Ammon's horn (tissue), 1 donor: ENCODE measurements at places on chromosomes 12 and 14.

- peak; percentile 35 for DNase-seq
These were observed at the start of gene IKZF4 for GRCh38 chr12:56020423-56021184. IKZF4 (plus strand) TSS chr12:56021043; CDS start chr12:56021494, 451 bp downstream.

- no peak for DNase-seq
These were observed at the start of gene CEP170B for GRCh38 chr14:104865081-104865630. CEP170B (plus strand) TSS chr14:104865268; CDS start chr14:104868451, 3,183 bp downstream.

DNA sequence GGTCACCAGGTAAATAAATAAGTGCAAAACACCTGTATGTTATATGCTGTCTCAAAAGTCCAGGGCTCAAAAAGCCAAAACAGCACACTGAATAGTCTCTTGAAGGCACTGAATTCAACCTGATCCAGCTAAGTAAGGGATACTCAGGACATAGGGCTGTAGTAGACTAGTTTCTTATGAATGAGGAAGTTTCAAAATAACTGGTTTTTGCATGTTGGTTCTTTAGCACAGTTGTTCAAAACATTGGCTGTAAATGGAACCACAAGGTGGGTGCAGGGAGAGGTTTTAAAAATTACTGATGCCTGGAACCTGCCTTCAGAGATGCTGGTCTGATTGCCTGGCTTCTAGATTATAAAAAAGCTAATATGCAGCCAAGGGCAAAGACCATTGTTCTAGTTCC lies 34.1 kb downstream of the NDUFA12 start:
- DNase-seq, result no peak

GRCh38 chr12:106189341-106189740 lies 50.6 kb upstream of the NUAK1 start:
- DNase-seq, result no peak

- DNase-seq, result peak; percentile 65
These were observed 8.7 kb downstream of the KRT71 start for GRCh38 chr12:52543985-52544883.

DNA sequence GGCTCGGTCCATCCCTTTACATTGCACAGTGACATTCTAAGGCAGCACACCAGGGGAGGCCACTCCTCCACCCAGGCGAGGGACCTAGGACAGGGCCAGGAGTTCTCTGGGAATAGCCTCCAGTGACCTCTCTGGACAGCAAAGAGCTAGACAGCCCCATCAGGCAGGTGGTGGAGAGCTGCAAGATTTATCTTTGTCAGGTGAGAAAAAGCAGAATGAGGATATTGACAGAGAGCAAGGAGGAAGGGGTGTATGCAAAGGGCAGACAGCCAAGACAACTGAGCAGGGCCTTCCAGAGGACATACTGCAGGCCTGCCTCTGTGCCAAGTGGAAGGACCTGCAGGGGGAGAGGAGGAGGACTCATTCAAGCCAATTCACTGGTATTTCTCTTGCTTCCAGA lies 112.4 kb upstream of the MAX start:
- DNase-seq, result no peak

DNA sequence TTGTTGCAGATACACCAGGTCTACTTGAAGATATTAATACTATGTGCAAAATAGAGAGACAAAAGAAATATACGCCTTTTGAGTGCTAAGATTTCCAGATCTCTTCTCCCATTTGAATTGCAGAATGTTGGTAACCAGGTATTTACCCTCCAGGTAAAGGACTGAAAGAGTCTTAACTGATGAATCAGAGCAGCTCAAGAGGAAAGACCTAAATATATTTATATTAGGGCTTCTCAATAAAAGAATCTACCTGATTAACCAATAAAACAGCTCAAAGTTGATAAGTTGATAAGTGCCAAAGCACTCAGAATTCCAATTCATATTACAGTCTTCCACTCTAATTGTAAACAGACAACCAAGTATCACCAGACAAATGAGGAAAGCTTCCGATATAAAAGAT lies 59.2 kb downstream of the ZNF641 start:
- no peak for DNase-seq

GRCh38 chr12:92065639-92066038 lies 80.0 kb downstream of the BTG1 start:
- DNase-seq, result no peak

- no peak for DNase-seq
These were observed 1679.9 kb upstream of the FLRT2 start for GRCh38 chr14:83850092-83850491.

DNA sequence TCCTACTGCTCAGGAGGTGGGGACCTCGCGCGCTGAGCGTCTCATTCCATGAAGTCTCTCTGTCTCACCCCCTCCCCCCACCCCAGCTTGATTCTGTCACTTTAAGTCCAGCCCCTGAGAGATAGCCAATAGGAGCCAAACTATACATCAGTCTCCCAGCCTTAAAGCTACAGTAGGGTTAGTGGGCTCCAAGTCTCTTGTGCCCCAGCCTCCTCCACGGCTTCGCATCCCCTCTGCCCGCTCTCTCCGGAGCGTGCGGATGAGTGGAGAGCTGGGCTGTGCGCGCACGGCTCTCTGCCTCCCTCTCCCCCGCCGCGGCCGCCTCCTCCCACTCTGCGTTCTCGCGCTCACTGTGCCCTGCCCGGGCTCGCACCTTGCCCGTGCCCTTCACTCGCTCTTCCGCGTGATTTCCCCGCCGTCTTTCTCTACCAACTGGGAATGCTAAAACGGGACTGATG lies at the start of gene ESRRB:
Gene ESRRB, plus strand, starts transcription at position 191 of the 458 bp plus-strand sequence. Its CDS starts 265 bp downstream, at position 456.
- no peak for DNase-seq

- DNase-seq, result no peak
These were observed 148.8 kb downstream of the PLXNC1 start for GRCh38 chr12:94297096-94297699.

- no peak for DNase-seq
These were observed 8.2 kb downstream of the IPO8 start for GRCh38 chr12:30687265-30687986.

- DNase-seq, result no peak
These were observed 368.3 kb downstream of the ADGRD1 start for GRCh38 chr12:131321988-131322387.

DNA sequence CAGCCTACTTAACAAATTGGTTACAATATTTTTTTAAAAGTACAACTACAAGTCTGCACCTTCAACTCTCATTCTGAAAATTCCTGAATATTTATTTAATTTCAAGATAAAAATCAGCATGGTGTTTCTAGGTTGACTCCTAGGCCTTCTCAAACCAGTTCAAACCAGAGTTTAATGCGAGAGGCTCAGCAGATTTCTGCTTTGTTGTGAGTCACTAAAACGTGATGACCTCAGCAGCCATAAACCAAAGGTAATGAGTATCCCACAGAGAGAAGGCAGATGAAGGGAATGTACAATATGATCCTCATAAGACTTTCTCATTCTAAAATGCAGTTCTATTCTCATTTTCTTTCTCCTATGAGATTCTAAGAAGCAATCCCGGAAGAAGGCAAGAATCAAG lies 1.5 kb downstream of the PRDM4 start:
- DNase-seq, result no peak

DNA sequence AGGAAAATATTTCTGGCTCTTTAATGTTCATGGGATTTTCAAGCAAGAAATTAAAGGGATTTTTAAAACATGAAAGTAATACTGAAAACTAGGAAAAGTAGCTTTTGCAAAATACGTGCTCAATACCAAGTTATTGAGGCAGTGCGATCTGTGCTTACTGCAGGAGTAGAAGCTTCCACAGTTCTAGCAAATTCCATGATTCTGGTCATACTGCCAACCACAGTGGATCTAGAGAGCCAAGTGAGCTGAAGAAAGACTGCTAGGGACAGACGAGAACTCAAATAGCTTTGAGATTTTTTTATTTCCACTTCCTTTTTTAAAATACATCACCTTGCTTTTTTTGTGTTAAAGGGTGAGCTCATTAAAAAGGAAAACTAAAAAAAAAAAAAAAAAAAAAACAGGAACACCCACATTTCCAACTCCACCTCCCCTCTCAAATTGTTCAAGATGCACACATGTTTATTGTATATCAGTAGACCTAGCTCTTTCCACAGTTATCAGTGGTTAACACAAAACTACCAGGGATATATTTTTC lies 26.2 kb downstream of the EGLN3 start:
- no peak for DNase-seq

DNA sequence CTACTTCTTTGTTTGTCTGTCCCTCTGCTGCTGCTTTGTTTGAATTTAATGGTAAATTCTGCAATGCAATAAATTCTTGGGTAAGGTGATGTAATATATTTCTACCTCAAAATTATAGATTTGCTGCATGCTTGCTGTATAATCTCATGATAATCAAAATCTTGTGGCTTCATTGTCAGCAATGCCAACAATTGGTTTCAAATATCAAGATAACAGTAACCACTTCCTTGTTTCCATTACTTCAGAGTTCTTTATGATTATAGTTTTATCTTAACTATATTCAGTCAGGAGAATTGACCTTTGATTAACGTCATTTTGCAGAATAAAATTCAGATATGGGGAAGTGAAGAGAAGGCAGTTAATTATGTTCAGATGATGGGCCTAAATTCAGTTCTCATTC lies 30.2 kb upstream of the RNU6-8 start:
- no peak for DNase-seq

DNA sequence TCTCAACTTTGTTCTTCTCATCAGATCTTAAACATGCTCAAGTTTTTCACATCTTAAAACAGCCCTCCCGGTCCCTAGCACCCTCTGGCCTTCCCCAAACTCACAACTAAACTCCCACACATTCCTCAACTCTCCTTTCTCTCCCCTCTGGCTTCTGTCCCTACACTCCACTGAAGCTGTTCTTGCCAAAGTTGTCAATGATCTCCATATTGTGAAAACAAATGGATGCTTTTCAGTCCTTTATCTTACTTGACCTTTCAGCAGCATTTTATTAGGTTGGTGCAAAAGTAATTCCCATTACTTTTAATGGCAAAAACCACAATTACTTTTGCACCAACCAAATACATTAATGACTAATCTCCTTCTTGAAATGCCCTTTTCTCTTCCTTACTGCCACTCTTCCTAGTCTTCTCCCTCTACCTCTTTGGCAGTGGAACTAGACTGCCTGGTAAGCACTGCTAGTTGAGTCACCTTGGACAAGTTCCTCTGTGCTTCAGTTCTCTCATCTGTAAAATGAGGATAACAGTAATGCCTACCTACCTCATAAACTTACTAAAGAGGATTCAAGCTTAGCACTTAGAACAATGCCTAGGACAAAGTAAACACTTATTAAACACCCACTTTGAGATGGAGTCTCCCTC lies 16.0 kb downstream of the CERS5 start:
- no peak for DNase-seq

GRCh38 chr12:64255249-64255648 lies 33.2 kb upstream of the KICS2 start:
- no peak for DNase-seq

- peak; percentile 65 for DNase-seq
These were observed 25.7 kb downstream of the RAB21 start for GRCh38 chr12:71780237-71780822.

DNA sequence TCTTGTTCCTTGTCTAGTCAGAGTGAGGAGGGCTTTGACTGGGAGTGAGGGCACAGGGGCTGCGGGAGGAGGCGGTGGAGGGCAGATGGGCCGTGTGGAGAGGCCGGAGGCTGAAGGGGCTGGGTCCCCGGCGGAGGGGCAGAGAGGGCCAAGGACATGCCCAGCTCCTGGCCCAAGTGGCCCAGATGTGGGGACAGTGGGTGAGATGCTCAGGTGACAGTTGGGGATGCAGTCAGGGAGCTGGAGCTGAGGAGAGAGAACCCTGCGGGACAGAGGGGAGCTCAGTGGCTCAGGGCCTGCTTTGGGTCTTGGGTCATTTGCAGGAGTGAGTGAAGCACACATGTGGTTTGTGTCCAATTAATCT lies 26.5 kb upstream of the PLD4 start:
- no peak for DNase-seq

DNA sequence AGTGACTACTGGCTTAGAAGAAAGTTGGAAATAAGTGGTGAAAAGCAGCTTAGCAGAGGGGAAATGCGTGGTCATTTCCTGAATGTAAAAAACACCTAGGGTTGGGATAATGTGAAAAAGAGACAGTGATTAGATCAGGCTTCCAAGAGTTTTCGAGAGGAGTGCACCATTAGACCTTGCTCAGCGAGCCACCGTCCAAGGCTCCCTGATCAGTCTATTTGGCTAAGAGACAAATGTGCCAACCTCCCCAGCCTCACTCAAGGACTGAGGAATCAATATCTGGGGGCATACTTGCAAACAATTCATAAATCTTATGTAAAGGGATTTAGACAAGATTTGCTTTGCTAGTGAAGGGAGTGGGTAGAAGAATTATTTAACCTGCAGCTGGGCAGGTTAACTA lies 594.5 kb downstream of the NRXN3 start:
- no peak for DNase-seq

GRCh38 chr14:51933191-51933590 lies 56.2 kb upstream of the RTRAF start:
- no peak for DNase-seq

- no peak for DNase-seq
These were observed 50.1 kb downstream of the SLC25A21 start for GRCh38 chr14:37122288-37122687.

DNA sequence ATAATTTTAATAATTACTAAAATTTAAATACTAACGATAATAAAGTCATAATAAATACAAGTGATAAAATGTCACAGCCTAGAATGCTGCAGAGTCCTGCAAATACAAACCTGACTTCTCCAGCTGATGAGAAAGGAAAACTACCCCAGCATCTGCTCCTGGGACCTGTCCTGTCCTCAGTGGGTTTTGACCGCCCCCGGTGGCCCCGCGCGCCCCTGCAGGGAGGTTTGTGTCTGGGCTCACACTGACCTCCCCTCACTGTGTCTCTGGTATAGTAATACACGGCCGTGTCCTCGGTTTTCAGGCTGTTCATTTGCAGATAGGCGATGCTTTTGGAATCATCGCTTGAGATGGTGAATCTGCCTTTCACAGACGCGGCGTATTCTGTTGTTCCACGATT lies 1139.4 kb downstream of the TMEM121 start:
- DNase-seq, result no peak

DNA sequence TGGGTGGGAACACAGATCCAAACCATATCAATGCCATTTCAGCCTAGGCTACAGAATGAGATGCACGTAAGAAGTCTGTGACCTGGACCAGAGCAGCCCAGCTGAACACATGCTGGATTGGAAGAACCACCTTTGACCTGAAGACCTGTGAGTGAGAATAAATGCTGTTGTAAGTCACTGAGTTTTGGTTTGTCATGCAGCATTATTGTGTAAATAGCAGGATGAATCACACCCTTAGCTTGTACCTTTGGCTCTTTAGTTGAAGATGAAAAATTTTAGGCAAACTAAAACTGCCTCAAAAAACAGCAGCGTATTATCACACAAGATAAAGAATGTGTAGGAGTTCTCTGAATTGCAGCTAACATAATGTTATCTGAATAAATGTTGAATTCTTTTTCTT lies 199.4 kb upstream of the LRIG3 start:
- DNase-seq, result no peak
